Stimulated activated CD4-positive, alpha-beta T cell treated with anti-CD3 and anti-CD28 coated beads, Interleukin-15, amount 100 ng/mL, for 24 hours (primary cell): ENCODE measurements at places on chromosomes 2 and 18.

GRCh38 chr2:224252631-224253030 lies 149.3 kb downstream of the FAM124B start:
- no peak for DNase-seq

GRCh38 chr2:149167001-149167780 lies 128.7 kb downstream of the LYPD6B start:
- peak; percentile 60 for DNase-seq

- DNase-seq, result no peak
These were observed 22.8 kb downstream of the CABLES1 start for GRCh38 chr18:23158058-23158457.

- DNase-seq, result no peak
These were observed 38.6 kb downstream of the FAM124B start for GRCh38 chr2:224363281-224363680.
